ENCODE measurements at places on chromosomes 12 and 14. TPM values are rescaled to one million over a fixed set of nuclear protein-coding genes. Genes with fewer than 3 reads are reported as not detected.

The KLHL33 gene
- total RNA-seq, result 0.17 TPM

GRCh38 chr14:85233756-85234155 is 296.2 kb upstream of the FLRT2 start:
- H3K27me3 ChIP-seq, result no peaks in the 10 kb centered on the region
- no peaks in the 10 kb centered on the region for H3K36me3 ChIP-seq
- peaks cover 2% of the 10 kb centered on the region for H3K4me1 ChIP-seq
- no peak overlapping the region for H3K4me3 ChIP-seq
- no peak for DNase-seq

The TAS2R9 gene
- 0.33 TPM for total RNA-seq

DNA sequence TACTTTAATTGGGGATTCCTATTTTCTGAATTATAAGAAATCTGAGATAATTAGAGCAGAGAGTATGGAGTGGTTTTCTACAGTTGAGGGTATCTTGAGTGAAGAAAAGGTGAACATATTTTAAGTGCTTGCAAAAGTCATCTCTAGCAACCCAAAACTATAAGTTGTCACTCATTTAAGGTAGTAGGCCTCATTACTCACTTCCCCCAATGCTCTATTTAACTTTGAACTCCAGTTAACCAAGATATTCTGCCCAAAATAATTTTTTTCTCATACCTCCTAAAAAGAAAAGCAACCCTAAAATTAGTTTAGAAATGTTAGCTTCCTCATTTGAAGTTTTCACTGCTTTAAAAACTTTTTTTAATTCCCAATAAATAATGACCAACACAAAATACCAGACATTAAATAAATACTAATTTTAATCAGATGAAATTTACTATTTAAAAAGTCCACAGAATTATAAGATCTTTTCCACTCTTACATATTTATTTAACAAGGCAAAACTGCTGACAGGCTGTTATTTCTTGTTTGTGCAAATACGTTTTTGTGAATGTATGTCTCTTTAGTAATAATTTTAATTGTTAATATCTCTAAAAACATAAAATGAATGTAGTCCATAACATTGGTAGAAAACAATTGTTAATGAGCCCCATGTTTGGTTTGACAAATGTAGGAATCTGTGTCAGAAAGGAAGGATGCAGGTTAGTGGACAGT is 47.8 kb downstream of the VRK1 start:
- no peak for DNase-seq
- no peaks in the 10 kb centered on the region for H3K27me3 ChIP-seq
- H3K36me3 ChIP-seq, result peaks cover 5% of the 10 kb centered on the region
- H3K27ac ChIP-seq, result no peak overlapping the region
- H3K4me1 ChIP-seq, result no peaks in the 10 kb centered on the region
- H3K4me3 ChIP-seq, result no peak overlapping the region

The SLC6A15 gene
- total RNA-seq, result not detected

The CD4 gene
- 22.5 TPM for total RNA-seq

- no peaks in the 10 kb centered on the region for H3K27me3 ChIP-seq
- no peak overlapping the region for H3K27ac ChIP-seq
- no peak overlapping the region for H3K4me3 ChIP-seq
These were observed 822.3 kb downstream of the LRFN5 start for GRCh38 chr14:42428996-42429395.

The PRMT5 gene
- total RNA-seq, result 26.2 TPM

The SOX5 gene
- 8.4 TPM for total RNA-seq

The ZFHX2 gene
- total RNA-seq, result 0.14 TPM

DNA sequence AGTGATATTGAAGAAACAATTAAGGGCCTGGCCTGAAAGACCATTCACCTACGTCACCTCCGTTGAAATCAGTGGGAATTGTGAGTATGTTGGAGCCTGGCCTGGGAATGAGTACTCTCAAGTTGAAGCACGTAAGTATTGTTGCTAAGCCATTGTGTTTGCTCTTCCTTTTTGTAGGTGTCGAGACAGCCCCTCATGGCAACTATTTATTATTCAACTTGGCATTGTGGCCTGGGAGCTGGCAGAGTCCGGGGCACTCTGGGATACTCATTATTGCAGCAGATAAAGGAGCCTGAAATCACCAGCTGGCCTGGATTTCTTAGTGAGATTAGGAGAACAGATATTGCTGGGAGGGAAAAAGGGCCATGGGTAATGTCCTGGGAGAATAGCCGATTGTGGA is 147.4 kb downstream of the C12orf75 start:
- no peak overlapping the region for H3K27ac ChIP-seq
- H3K4me1 ChIP-seq, result no peaks in the 10 kb centered on the region
- no peak for DNase-seq
- no peak overlapping the region for H3K4me3 ChIP-seq
- H3K36me3 ChIP-seq, result no peaks in the 10 kb centered on the region
- H3K27me3 ChIP-seq, result no peaks in the 10 kb centered on the region

DNA sequence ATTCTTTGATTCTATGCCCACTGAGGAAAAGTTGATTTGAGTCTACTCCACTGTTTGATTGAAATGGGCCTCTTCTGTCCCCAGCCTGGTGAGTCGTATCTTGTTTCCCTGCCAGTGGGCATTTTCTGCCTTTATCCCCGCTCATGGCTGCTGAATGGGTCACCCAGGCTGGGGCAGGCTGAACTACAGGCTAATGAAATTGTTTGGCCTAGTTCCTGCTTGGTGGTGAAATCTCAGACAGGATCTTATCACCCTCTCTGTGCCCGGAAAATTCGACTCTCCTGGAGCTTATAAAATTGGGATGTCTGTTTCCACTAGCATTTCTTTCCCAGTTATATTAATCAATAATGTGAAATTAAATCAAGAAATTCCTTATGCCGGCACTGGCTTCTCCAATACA is 65.0 kb downstream of the CHST11 start:
- H3K4me3 ChIP-seq, result no peak overlapping the region
- H3K36me3 ChIP-seq, result no peaks in the 10 kb centered on the region
- no peak overlapping the region for H3K27ac ChIP-seq
- DNase-seq, result no peak
- H3K27me3 ChIP-seq, result no peaks in the 10 kb centered on the region

- peak; percentile 30 for DNase-seq
- no peak within 1 kb of the TSS for H3K27ac ChIP-seq
- no peaks in the 10 kb centered on the region for H3K27me3 ChIP-seq
- no peaks in the 10 kb centered on the region for H3K36me3 ChIP-seq
- H3K4me1 ChIP-seq, result no peaks in the 10 kb centered on the region
These were observed at the start of gene KRT5 for GRCh38 chr12:52519826-52520662. TSS of gene KRT5 (minus strand) at chr12:52520394. CDS start at chr12:52520296, 98 bp downstream.

- H3K4me3 ChIP-seq, result no peak overlapping the region
- H3K36me3 ChIP-seq, result peaks cover 8% of the 10 kb centered on the region
- peaks cover 1% of the 10 kb centered on the region for H3K4me1 ChIP-seq
- no peak overlapping the region for H3K27ac ChIP-seq
These were observed 55.6 kb downstream of the NIN start for GRCh38 chr14:50775357-50775756.

The KRT83 gene
- not detected for total RNA-seq

DNA sequence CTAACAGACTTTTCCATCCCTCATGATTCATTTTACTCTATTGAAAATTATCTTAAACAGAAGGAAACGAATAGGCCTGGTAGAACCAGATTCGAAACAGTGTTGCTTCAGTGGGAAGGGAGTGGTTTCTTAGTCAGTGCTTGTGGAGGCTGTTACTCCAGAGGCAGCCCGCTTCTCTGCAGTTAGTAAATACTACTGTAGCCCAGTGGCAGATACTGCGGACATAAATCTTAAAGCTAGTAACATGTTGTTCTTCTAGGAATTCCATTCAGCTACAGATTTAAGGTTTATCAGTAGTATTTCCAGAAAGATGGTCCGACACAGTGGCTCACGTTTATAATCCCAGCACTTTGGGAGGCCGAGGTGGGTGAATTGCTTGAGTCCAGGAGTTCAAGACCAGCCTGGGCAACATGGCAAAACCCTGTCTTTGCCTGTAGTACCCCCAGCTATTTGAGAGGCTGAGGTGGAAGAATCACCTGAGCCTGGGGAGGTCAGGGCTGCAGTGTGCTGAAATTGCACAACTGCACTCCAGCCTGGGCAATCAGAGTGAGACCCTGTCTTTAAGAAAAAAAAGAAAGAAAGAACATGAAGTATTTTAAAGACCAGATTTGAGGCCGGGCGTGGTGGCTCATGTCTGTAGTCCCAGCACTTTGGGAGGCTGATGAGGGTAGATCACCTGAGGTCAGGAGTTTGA is 45.9 kb downstream of the DIP2B start:
- H3K27ac ChIP-seq, result peak overlapping the region; percentile 0
- no peak for DNase-seq
- peaks cover 44% of the 10 kb centered on the region for H3K4me1 ChIP-seq

- H3K36me3 ChIP-seq, result no peaks in the 10 kb centered on the region
- H3K27me3 ChIP-seq, result no peaks in the 10 kb centered on the region
- DNase-seq, result no peak
- H3K4me1 ChIP-seq, result peaks cover 10% of the 10 kb centered on the region
- H3K27ac ChIP-seq, result no peak overlapping the region
These were observed 1.8 kb downstream of the NOVA1 start for GRCh38 chr14:26595926-26596542.

DNA sequence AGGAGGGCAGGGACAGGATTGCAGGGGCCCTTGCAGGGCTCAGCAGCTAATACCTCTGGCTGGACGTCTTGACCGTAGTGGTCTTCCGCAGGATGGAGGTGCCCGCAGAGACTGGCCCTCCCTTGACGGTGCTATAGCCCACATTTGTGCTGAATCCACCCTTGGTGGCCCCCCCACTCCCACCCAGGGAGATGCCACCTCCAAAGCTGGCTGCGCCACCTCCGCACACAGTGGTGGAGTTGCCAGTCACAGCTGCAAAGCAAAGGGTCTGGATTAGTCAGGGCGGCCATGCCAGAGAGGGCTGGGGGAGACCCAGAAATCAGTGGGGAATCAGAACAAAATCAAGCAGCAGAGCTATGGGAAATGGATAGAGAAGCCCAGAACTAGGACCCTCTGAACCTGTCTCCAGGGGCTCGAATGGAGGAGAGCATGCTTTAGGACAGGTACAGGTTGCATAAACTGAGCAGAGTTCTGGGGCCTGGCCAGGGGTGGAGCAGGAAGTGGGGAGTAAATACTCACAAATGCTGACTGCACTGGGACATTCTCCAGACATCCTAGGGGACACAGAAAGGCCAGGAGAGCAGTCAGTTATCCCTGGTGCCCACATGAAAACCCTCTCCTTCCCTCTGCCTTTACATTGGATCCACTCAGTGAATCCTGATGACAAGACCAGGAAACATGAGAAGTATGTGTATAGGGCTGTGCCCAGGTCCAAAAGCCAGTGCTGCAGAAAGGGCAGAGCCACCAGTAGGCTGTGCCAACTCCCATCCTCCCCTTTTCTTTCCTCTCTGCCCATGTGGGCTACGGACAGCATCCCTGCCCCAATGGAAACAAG is 8.1 kb upstream of the KRT4 start:
- no peaks in the 10 kb centered on the region for H3K36me3 ChIP-seq
- H3K4me1 ChIP-seq, result no peaks in the 10 kb centered on the region
- DNase-seq, result no peak
- no peaks in the 10 kb centered on the region for H3K27me3 ChIP-seq

DNA sequence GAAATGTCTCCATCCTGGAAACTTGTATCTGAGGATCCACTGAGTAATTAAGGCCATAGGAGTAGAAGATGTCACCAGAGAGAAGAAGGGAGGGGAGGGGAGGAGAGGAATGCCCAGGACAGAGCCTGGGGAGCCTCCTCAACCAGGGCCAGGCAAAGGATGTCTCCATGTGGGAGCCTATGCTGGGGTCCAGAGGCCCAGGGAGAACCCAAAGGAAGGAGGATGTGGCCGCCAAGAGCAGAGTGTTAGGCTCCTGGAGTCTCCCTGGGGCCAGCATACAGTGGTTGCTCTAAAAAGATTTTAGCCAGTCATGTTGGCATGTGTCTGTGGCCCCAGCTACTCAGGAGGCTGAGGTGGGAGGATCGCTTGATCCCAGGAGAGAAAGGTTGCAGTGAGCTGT is 92.6 kb downstream of the DICER1 start:
- no peaks in the 10 kb centered on the region for H3K4me1 ChIP-seq
- no peaks in the 10 kb centered on the region for H3K27me3 ChIP-seq
- DNase-seq, result no peak
- H3K27ac ChIP-seq, result no peak overlapping the region

DNA sequence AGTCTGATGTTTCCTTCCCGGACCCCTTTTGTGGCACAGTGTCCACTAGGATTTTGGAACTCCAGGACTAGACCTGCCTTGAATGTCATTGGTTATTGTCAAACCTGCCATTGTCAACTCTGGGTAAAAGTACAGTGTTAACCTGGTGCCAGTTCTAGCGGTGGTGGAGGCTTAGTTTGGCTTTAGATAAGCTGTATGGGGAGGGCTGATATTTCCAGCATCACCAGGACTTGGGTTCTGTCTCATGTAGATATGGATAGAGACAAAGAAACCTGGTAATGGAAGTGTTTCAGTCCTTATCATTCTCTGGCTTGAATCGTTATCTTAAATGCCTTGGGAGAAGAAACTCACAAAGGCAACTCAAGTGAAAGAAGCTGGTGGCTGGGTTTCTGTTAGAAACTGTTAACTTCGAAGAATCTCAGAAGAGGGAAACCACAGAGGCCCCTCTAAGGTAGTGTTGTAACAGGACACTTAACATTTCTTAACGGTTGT is 10.6 kb downstream of the CHST11 start:
- no peak overlapping the region for H3K27ac ChIP-seq
- H3K36me3 ChIP-seq, result no peaks in the 10 kb centered on the region
- no peak for DNase-seq
- no peak overlapping the region for H3K4me3 ChIP-seq
- peaks cover 2% of the 10 kb centered on the region for H3K4me1 ChIP-seq

- no peak overlapping the region for H3K27ac ChIP-seq
- H3K4me3 ChIP-seq, result no peak overlapping the region
- H3K36me3 ChIP-seq, result no peaks in the 10 kb centered on the region
- no peaks in the 10 kb centered on the region for H3K4me1 ChIP-seq
These were observed 6.9 kb downstream of the C12orf56 start for GRCh38 chr12:64383675-64384074.

GRCh38 chr12:130920119-130920703 is 33.5 kb upstream of the ADGRD1 start:
- DNase-seq, result no peak
- H3K27ac ChIP-seq, result no peak overlapping the region
- H3K4me1 ChIP-seq, result no peaks in the 10 kb centered on the region
- H3K36me3 ChIP-seq, result no peaks in the 10 kb centered on the region
- H3K27me3 ChIP-seq, result peaks cover 4% of the 10 kb centered on the region

GRCh38 chr12:6279631-6280030 is 30.9 kb upstream of the PLEKHG6 start:
- H3K36me3 ChIP-seq, result no peaks in the 10 kb centered on the region
- no peaks in the 10 kb centered on the region for H3K27me3 ChIP-seq
- DNase-seq, result no peak
- H3K4me1 ChIP-seq, result peaks cover 22% of the 10 kb centered on the region
- H3K4me3 ChIP-seq, result no peak overlapping the region

The TAS2R43 gene
- 3.8 TPM for total RNA-seq
